CD8-positive, alpha-beta memory T cell (primary cell): ENCODE measurements at places on chromosomes 16 and 17.

GRCh38 chr17:36823850-36824677 is 113.2 kb upstream of the LHX1 start:
- no peak for DNase-seq
- H3K27me3 ChIP-seq = peaks cover 12% of the 10 kb centered on the region
- no peak overlapping the region for H3K4me3 ChIP-seq
- H3K4me1 ChIP-seq = no peaks in the 10 kb centered on the region
- H3K27ac ChIP-seq = no peak overlapping the region

GRCh38 chr17:77748436-77748835 is 210.1 kb upstream of the TNRC6C start:
- H3K36me3 ChIP-seq = no peaks in the 10 kb centered on the region
- H3K4me3 ChIP-seq = no peak overlapping the region
- no peak for DNase-seq
- H3K27me3 ChIP-seq = no peaks in the 10 kb centered on the region

- no peak for DNase-seq
- H3K36me3 ChIP-seq = no peaks in the 10 kb centered on the region
- no peaks in the 10 kb centered on the region for H3K4me1 ChIP-seq
- no peak overlapping the region for H3K27ac ChIP-seq
- H3K4me3 ChIP-seq = no peak overlapping the region
Measured at GRCh38 chr17:77907497-77908461, 50.7 kb upstream of the TNRC6C start.

- no peak overlapping the region for H3K27ac ChIP-seq
- no peaks in the 10 kb centered on the region for H3K27me3 ChIP-seq
- H3K36me3 ChIP-seq = no peaks in the 10 kb centered on the region
- H3K4me1 ChIP-seq = peaks cover 44% of the 10 kb centered on the region
- DNase-seq = no peak
- H3K4me3 ChIP-seq = no peak overlapping the region
Measured at GRCh38 chr16:88479793-88480760, 27.0 kb downstream of the ZFPM1 start.

GRCh38 chr16:84703681-84704080 is 3.9 kb downstream of the USP10 start:
- H3K27ac ChIP-seq = no peak overlapping the region
- H3K4me1 ChIP-seq = peaks cover 47% of the 10 kb centered on the region
- DNase-seq = no peak
- H3K36me3 ChIP-seq = peaks cover 7% of the 10 kb centered on the region
- no peaks in the 10 kb centered on the region for H3K27me3 ChIP-seq
- no peak overlapping the region for H3K4me3 ChIP-seq

DNA sequence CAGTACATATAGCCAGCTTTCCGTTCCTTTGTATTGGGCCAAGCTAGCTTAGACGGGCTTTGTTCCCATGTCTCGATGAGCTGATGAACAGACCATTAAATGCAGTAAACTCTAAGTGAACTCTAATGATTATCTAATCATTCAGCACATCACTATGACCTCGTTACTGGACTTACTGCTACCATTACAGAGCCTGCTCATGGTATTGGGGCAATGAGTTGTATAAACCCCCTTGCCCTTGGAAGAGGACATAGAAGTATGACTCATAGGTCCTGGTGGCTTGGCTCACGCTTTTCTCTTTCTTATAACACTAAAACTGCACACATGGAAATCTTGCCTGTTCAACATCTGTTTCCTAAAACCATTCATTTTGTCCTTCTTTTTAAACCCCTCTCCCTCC is 93.6 kb upstream of the DYNLRB2 start:
- H3K4me1 ChIP-seq = no peaks in the 10 kb centered on the region
- H3K36me3 ChIP-seq = no peaks in the 10 kb centered on the region
- H3K27me3 ChIP-seq = no peaks in the 10 kb centered on the region
- H3K27ac ChIP-seq = no peak overlapping the region

DNA sequence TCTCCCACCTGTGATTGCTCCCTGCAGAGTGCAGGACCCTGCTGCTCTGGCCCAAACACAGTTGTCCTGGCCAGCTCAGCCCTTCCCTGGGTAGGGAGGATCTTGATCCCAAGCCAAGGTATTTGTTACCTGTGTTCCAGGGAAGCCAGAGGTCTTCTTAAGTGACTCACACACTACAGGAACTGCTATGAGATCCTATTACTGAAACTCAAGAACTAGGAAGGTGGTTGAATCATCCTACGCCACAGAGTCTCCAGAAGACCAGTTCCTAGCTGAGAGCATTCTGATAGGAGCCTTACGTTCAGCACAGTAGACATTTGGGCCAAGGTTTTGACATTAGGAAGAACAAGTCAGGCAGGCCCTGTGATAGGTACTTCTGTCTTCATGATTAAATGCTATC is 12.0 kb downstream of the CHST6 start:
- H3K27ac ChIP-seq = no peak overlapping the region
- no peak for DNase-seq
- H3K27me3 ChIP-seq = peaks cover 4% of the 10 kb centered on the region
- H3K36me3 ChIP-seq = no peaks in the 10 kb centered on the region
- H3K4me3 ChIP-seq = no peak overlapping the region

DNA sequence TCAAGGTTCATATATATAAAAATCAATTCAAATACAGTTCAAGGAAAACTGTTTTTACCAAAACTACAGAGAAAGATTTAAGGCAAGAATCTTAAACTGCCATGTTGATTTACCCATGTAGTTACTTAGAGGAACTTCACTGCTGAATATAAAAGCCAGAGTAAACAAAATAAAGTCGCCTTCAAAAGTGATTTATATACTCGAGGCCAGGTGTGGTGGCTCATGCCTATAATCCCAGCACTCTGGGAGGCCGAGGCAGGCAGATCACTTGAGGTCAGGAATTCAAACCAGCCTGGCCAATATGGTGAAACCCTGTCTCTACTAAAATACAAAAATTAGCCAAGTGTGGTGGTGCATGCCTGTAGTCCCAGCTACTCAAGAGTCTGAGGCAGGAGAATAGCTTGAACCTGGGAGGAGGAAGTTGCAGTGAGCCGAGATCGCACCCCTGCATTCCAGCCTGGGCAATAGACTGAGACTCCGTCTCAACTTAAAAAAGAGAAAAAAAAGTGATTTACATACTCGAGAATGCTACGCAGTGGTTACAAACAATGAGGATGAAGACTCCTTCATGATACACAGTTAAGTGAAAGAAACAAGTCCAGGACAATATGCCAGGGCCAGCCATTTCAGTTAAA is 54.1 kb upstream of the CNEP1R1 start:
- H3K4me3 ChIP-seq = no peak overlapping the region
- H3K36me3 ChIP-seq = no peaks in the 10 kb centered on the region
- no peaks in the 10 kb centered on the region for H3K4me1 ChIP-seq
